ENCODE measurements at places on chromosomes 1 and 21.

- DNase-seq: no peak
Measured at GRCh38 chr1:233543338-233544255, 70.3 kb upstream of the KCNK1 start.

DNA sequence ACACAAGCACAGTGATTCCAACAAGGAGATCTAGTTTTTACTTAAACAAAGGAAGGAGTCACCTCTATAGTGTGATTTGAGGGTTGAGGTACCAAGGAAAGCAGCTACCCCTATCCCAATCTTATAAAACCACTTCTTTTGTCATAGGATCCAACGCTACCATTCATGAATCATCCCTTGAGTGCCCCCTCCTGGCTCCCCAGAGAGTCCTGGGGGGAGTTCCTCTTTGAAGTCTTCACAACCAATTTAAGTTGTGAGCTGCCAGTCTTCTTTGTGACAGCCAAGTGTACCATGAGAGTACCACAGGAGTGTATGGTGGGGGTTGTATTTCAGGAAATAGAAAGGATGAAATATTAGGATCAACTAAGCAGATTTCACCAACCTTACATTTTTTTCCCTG lies 39.1 kb upstream of the NHLH2 start:
- DNase-seq: no peak

GRCh38 chr1:116915086-116915661 lies 5.5 kb downstream of the PTGFRN start:
- no peak for DNase-seq

GRCh38 chr1:232597721-232598120 lies 32.2 kb downstream of the SIPA1L2 start:
- DNase-seq: no peak

DNA sequence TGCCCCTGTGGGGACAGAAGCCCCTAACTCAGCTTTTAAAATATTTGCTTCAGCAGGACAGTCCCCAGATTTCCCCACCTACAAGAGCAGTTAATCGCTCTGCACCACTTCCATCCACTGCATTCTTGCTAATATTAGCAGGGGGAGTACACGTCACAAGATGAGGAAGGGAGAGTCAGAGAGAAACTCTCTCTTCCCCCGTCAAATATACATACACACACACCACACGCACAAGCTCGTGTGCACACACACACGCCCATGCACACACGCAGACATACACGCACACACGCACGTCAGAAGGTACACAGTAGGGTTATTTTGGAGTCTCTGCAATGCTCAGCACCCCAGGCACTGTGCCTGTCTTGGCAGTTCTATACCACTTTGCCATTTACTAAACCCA lies 2.1 kb downstream of the CLCA1 start:
- DNase-seq: no peak

GRCh38 chr1:109770331-109771095 lies 6.8 kb upstream of the EPS8L3 start:
- DNase-seq: no peak

GRCh38 chr1:209094384-209094783 lies 489.1 kb upstream of the CAMK1G start:
- DNase-seq: no peak

DNA sequence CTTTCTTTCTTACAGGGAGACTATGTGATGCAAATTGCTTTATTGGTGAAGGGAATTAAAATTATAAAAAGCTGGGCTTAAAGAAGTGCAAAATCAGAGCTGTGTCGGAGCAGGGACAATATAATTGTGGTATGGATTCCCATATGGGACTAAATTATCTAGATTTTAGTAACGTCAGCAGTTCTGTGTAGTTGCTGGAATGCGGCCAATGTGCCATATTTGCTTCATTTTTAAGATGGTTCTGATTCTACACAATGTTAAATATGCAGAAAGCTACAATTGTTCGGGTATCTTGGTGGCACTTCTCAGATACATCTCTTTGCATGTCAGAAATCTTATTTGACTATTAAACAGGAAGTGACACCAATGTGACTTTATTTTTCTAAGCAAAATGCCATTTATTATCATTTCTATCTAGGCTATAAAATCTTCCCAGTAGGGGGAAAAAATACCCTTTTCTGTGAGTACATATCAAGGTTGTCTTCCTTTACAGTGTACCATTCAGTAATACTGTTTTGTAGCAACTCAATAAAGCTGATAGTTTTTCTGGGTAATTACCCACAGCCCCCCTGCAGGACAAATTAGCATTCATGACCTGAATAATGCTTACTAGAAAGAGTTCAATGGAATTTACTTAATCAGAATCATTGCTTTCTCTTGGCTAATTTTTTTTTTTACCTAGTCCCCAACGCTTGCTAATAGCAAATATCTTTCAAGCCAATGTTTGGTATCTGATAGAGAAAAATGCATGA lies 288.3 kb upstream of the ADGRL2 start:
- no peak for DNase-seq

GRCh38 chr1:79603843-79604242 lies 597.3 kb upstream of the ADGRL4 start:
- no peak for DNase-seq

DNA sequence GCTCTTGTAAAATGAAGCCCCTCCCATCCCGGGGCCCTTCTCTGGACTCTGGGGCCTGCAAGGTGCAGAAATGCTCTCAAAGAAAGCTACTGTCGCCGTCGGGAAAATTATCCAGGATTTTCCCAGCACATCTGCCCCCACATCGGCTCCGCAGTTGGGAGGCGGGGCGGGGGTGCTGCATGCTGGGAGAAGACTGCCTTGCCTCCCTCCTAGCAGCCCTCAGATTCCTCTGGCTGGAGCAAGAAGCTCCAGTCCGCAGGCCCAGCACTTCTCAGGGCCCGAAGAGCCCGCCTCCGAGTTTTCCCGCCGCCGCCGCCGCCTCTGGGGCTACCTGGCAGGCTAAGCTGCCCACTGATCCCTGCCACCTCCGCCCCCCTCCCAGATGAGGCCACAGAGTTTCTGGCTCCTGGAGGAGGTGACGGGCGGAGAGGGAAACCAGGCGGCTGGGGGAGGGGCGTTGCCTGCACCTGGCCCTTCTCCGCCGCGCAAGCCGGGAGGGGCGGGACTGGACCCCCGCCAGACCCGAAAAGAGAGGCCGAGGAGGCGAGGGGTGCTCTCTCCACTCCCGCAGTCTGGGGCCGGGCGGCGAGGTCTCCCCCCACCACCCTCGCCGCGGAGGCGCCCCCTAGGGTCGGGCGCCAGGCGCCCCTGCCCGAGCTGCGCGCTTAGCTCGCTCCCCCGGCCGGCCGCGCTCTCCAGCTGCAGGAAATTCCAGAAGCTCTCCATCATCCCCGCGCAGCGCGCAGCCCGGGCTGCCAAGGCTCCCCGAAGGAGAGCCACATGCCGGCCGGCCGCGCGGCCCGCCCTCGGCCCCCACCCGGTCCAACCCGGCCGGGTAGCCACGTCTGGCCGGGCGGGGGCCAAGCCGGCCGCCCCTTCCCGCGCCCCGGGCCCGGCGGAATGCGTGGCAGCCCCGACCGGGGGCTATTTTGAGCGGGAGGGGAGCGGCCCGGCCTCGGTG lies 28.8 kb downstream of the AHDC1 start:
- DNase-seq: no peak

DNA sequence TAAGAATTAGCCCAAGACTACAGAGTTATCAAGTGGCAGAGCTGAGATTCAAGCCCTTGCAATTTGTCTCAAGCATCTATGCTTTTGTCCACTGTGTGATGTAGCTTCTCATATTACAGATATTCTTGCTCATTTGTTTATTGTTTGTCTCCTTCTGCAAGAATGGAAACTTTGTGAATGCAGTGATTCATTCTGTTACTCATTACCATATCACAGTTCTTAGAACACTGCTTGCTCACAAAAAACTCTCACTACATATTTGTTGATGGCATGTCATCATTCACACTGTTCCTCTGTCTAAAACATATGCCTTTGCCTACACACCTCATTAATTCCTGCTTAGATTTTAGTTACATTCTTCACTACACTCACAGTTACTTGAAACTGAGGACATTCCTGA lies 1198.9 kb downstream of the PLA2G4A start:
- no peak for DNase-seq

DNA sequence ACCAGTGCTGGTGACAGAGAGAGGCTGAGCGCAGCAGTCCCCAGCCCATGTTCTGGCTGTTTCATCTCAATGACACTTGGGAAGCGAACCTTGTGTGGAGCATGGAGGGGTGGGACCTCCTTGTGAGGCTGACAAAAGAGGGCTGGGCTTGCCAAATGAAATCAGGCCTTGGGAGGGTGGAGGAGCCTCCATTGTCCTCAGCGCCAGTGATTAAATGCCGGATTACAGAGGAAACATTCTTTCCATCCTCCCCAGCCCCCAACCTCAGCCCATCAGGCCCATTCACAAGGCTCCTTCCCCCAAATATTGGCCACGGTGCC lies 63.3 kb upstream of the PAXBP1 start:
- no peak for DNase-seq

- DNase-seq: no peak
Measured at GRCh38 chr1:203323587-203323986, 18.3 kb downstream of the BTG2 start.

- DNase-seq: no peak
Measured at GRCh38 chr1:172421974-172422604, 1.6 kb downstream of the C1orf105 start.

- no peak for DNase-seq
Measured at GRCh38 chr1:60133848-60134247, 60.3 kb upstream of the C1orf87 start.

DNA sequence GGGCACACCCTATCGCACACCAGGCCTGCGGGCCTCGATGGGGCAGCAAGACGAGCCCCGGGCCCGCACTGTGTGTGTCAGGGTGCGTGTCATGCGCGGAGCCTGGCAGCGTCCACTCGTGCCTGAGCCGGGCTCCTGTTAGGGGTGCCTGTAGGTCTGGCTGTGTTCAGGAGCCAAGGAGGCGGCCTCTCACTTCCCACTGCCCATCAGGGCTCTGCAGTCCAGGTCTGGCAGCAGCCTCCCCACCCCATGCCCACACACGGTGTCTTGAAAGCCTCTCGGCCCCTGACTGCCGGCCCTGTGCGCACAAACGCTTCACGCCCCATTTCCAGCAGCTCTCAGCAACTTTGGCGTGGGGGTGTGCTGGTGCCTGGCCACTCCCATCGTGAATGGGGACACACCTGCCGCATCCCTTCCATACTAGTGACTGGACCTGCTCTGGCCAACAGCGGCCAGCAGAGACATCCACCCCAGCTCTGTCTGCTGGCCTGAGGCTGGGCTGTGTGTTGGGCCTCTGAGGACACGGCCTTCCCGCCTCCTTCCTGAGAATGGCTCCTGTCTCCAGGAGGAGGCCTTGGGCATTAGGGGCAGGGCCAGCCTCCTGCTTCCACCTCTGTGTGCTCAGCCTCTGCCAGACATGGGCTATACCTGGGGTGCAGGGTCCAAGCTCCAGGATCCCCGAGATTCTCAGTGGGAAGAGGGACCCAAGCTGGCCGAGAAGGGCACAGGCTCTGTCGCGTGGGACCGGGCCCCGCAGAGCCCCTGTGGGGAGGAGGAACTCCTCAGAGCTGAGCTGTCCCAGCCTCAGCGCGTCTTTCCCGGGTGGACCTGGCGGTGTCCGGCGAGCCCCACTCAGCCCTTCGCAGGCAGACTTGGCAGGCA lies 41.8 kb upstream of the ACTRT2 start:
- DNase-seq: no peak

- DNase-seq: no peak
Measured at GRCh38 chr1:211305044-211305443, 21.6 kb upstream of the TRAF5 start.

GRCh38 chr1:83029916-83030315 lies 969.0 kb downstream of the TTLL7 start:
- DNase-seq: no peak

GRCh38 chr1:53316424-53316765 lies 11.5 kb downstream of the LRP8 start:
- no peak for DNase-seq

DNA sequence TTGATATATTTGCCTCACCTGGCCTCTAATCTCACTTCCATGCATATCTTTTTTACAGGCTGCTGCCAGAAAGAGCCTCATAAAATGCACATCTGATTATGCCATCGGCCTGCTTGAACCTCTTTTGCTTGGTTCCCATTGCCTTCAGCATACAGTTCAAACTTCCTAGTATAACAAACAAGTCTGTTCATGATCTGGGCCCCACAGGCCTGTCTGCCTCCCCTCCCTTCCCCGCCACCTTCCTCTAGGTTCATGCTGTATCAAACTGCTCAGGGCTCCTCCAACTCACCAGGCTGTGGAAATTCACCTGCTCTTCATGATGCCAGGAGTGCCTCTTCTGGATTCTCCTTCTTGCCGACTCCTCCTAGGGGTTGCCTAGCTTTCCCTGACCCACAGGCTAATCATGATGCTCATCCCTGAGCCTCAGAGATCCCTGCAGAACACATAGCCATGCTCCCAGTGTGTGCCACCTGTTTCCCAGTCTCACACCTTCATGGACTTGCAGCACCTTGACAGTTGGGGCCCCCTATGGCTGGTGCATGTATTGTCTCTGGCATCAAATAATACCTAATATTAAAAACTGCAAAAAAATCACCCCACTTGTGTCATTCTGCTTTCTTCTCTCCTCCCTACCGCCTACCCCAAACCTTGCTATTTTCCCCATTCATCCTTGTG lies 33.7 kb upstream of the CD2 start:
- no peak for DNase-seq

GRCh38 chr1:162688521-162688920 lies 56.3 kb downstream of the DDR2 start:
- DNase-seq: no peak

DNA sequence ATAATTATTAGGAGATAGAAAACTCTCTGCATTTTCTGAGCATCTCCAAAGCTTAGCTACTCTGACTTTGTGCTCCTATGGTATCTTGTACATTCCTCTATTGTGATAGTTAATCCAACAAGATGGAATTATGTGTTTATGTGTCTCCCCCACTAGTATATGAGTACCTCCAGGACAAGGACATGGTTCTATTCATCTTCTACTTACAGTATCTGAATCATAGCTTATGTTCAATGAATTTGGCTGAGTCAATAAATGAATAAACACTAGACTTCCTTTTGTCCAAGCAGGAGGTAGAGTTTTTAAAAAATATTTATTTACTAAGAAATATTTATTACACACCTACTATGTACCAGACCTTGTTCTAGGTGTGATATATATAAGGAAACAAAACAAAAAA lies 18.4 kb upstream of the CTH start:
- DNase-seq: no peak

GRCh38 chr1:101150670-101151069 lies 86.1 kb upstream of the S1PR1 start:
- DNase-seq: no peak

DNA sequence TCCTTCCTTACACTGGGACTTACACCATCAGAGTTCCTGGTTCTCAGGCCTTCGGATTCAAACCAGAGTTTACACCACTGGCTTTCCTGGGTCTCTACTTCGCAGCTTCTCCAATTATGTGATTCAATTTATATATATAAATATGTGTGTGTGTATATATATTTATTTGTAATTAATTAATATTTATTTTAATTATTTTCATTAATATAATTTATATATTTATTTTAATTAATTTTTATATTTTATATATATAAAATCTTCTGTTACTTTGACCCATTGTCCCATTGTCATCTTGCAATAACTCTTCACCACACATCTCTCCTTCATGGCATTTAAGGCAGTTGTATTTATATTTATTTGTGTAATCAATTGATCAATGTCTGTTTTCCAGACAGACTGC lies 28.4 kb upstream of the ST6GALNAC3 start:
- DNase-seq: no peak

- no peak for DNase-seq
Measured at GRCh38 chr1:77193951-77194350, 25.3 kb downstream of the PIGK start.
